ENCODE measurements at places on chromosomes 2 and 18. TPM values are rescaled to one million over a fixed set of nuclear protein-coding genes. Genes with fewer than 3 reads are reported as not detected.
A peak's percentile ranks its signal among the peaks of the same experiment; 100 is the strongest.

DNA sequence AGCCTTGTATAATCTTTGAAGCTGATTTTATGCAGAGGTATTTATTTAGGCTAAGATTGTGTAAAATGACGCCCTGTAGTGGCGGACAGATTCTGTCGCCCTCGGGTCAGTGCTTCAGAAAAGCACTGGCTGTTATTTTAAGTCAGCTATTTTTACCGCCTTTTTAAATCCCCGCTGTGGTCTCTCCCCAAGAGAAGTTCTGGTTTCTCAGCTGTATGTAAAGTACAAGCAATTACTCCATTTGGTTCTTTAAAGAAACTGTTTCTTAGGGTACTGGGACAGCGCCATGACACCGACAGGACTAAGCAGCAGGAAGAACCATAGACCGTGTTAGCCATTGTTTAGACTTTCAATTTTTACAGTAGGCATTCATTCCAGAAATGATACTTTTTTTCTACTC lies 65.0 kb downstream of the UGGT1 start:
- no peak for DNase-seq

INHBB gene
- total RNA-seq, result 0.46 TPM

KIAA2012 gene
- total RNA-seq, result not detected

DNA sequence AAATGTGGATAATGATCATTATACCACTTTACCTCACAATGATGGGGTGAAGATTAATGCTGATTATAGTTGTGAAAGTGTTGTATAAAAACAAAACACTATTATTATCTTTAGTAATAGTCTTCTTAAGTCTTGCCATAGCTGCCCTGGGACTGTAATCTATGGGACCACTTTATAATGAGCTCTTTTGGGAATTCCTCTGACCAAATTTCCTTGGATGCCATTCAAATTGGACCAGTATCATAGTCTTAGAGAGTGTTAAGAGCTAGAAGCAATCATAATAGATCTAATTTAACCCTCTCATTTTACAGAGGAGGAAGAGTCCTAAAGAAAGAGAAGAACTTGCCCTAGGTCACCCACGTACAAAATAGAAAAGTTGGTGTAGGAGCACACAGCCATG lies 457.7 kb upstream of the SLC14A2 start:
- DNase-seq, result no peak

- DNase-seq, result no peak
Observed at GRCh38 chr2:240135706-240136012, 446 bp downstream of the COPS9 start.

GRCh38 chr2:96324721-96325040 lies 436 bp upstream of the ITPRIPL1 start:
- DNase-seq, result no peak

DNA sequence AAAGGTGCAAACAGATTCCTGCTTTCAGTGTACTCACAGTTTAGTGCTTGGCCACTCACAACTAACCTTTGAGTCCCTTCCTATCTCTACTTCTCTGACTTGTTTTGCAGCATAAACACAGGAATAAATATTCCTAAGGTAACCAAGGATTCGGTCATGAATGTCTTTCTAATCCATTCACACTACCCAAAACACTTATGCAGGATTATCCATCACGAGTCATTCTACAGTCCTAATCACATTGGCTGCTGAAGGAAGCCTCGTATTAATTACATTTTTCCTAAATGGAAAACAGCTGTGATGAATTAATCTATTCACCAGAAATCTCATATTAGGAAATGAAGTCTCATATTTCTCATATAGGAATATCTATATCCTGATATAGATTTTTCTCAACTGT lies 16.3 kb downstream of the RDH14 start:
- DNase-seq, result peak; percentile 20

- DNase-seq, result no peak
Observed at GRCh38 chr2:105842555-105842954, 97.8 kb downstream of the NCK2 start.

ERBB4 gene
- not detected for total RNA-seq

TTLL4 gene
- 12.1 TPM for total RNA-seq

IL1RN gene
- not detected for total RNA-seq

DNA sequence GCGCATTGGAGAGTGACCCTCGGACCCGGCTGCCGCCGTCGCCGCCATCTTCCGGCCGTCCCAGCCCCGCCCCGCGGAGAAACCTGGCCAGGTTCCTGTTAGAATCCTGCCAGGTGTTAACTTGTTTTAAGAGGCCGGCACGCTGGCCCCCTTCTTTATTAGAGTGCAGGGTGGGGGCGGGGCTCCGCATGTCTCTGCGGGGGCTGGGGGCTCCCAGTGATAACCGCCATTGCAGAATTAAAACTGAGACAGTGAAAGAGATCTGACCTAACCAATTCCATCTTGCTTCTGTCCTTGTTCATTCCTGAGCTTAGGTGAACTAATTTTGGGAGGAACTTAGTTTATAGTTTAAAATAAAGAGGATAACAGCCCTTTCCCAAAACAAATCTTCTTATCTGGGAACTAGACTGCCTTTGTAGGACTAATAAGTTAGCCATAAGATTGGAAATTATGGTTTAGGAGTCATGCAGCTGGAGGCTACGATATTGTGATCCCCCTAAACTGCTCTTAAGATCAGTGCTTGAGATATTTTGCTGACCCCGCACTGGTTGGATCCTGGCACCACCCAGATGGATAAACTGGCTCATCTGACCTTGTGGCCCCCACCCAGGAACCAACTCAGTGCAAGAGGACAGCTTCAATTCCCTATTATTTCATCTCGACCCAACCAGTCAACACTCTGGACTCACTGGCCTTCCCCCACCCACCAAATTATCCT lies 543 bp upstream of the STARD7 start:
- no peak for DNase-seq

- DNase-seq, result peak; percentile 8
Observed at GRCh38 chr2:225761396-225761795, 361.9 kb downstream of the NYAP2 start.

- DNase-seq, result no peak
Observed at GRCh38 chr2:235583144-235583543, 89.3 kb downstream of the AGAP1 start.

- DNase-seq, result peak; percentile 76
Observed at GRCh38 chr2:176419591-176420071, 150.4 kb downstream of the MTX2 start.

- DNase-seq, result no peak
Observed at GRCh38 chr2:158659483-158659882, 135.6 kb upstream of the DAPL1 start.

- peak; percentile 31 for DNase-seq
Observed at GRCh38 chr2:38600242-38600891, 2.4 kb downstream of the HNRNPLL start.

- peak; percentile 11 for DNase-seq
Observed at GRCh38 chr2:118371515-118371914, 283.2 kb downstream of the INSIG2 start.

DNA sequence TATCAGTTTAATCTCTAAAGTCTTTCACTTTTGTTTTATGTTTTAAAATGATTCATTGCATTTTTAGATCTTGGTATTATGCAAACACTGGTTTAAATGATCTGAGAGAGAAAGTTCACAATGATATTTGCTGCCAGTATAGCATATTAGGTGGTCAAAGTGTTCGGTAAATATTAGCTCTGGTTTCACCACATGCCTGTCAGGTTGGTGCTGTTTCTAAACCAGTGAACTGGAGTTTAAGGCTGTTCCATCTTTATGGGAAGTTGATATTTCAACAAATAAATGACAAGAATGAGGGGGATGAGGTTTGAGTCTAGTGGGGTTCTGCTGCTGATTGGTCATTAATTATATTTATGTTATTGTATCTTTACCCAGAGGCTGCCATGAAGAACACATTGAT lies 436.4 kb downstream of the DCDC2C start:
- no peak for DNase-seq

GRCh38 chr18:61414086-61414485 lies 80.9 kb downstream of the CDH20 start:
- no peak for DNase-seq

DNA sequence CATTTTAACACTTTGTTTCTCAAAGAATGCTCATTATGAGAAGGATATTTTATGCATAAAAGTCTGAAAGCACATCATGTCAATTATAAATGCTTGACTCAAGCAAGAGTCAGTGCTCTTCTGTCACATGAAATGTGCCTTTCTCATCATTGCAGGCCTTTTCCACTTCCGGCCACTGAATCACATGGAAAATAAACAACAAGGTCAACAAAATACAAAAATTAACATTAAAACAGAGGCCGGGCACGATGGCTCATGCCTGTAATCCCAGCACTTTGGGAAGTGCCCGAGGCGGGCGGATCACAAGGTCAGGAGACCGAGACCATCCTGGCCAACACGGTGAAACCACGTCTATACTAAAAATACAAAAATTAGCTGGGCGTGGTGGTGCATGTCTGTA lies 480.6 kb downstream of the SPAG16 start:
- DNase-seq, result peak; percentile 37

- peak; percentile 48 for DNase-seq
Observed at GRCh38 chr2:135663148-135663700, 78.4 kb upstream of the UBXN4 start.

- no peak for DNase-seq
Observed at GRCh38 chr2:117068371-117068770, 746.1 kb upstream of the DDX18 start.

PSMA8 gene
- total RNA-seq, result not detected

RGPD4 gene
- total RNA-seq, result not detected

GRCh38 chr2:213119061-213119809 lies 32.2 kb downstream of the IKZF2 start:
- peak; percentile 86 for DNase-seq

- no peak for DNase-seq
Observed at GRCh38 chr18:29883114-29883513, 1159.4 kb downstream of the DSC3 start.

GMCL1 gene
- 9.1 TPM for total RNA-seq

GALNT5 gene
- 70.6 TPM for total RNA-seq

- DNase-seq, result no peak
Observed at GRCh38 chr18:79754022-79754761, 43.5 kb upstream of the KCNG2 start.

GRCh38 chr2:20781656-20782265 lies 41.1 kb downstream of the LDAH start:
- DNase-seq, result peak; percentile 18

SEPTIN10 gene
- 77.4 TPM for total RNA-seq

All from LHCN-M2 (cell line).